Ammon's horn (tissue), 1 donor: ENCODE measurements at places on chromosomes 5 and 9.

- DNase-seq = peak; percentile 39
These were observed 6.7 kb upstream of the ANKRD18B start for GRCh38 chr9:33517373-33517772.

DNA sequence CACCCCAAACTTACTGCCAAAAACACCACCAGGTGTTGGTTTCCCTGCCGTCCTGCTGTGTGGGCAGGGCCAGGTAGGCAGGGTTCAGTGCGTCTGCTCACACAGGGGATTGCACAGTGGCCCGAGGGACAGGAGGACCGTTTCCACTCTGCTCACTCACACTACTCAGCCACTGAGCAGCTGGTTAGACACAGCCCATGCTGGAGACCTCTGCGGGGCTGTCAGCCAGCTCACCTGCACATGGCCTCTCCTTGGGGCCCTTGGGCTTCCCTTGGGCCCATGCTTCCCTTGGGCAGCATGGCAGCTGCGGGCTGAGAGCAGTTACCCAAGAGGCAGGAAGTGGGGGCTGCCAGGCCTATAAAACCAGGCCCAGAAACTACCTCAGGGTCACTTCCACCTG, 79.0 kb downstream of the SYK start:
- no peak for DNase-seq

DNA sequence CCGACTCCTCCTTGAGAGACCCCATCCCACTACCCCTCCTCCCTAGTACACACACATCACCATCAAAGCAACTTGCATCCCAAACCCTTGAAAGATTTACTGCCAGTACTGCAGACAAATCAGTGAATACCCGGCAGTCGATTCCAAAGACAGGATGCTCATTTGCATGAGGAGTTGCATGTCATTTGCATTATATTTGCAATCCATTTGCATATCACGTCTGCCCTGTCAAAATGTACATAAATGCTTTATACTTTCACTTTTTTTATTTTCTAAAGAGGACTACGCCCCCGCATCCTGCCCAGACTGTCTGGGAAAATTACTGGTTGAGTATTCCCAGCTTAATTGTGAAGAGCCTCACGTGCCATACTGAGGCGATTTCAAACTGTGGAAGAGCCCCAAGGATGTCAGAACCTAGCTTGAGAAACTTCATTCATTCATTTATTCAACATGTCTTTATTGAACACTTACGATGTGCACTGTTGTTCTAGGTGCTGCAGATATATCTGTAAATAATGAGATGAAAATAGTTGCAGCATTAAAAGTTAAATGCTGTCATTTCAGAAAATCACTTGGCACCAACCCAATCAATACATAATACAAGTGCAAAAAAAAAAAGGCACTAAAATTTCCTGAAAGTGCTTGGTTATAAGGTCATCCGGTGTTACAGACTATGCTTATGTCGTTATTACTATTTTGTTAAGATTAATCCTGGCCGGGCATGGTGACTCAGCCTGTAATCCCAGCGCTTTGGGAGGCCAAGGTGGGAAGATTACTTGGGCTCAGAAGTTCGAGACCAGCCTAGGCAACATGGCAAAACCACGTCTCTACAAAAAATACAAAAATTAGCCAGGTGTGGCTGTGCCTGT, 17.2 kb upstream of the SIL1 start:
- DNase-seq = no peak

DNA sequence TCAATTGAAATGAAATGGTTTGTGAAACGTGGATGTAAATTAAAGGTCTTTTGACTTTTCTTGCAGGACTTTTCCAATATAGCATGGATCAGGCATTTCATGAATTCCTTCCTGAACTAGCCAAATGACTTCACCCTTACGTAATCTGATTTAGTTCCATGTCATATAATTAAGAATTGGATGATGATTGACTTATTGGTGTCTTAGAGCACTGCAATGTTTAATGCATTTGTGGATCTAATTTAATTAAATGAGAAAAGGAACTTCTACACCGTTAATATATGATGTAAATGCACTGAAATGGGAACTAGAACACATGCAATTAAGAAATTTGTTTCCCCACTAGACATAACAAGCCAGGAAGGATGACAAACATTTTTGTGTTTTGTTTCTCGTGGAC, 228.8 kb downstream of the FBXL7 start:
- no peak for DNase-seq
